ENCODE measurements at places on chromosomes 5 and 9. TPM values are rescaled to one million over a fixed set of nuclear protein-coding genes. Genes with fewer than 3 reads are reported as not detected.

COL15A1 gene
- not detected for total RNA-seq

WNT8A gene
- not detected for total RNA-seq

TDRD7 gene
- 3.6 TPM for total RNA-seq

CTSV gene
- not detected for total RNA-seq

RIGI gene
- 5.0 TPM for total RNA-seq

TRIM23 gene
- 24.0 TPM for total RNA-seq

SLC25A2 gene
- total RNA-seq: not detected

C9 gene
- not detected for total RNA-seq

TMC1 gene
- total RNA-seq: not detected

ZNF367 gene
- total RNA-seq: 6.5 TPM

TRAF1 gene
- 61.7 TPM for total RNA-seq

SLCO6A1 gene
- not detected for total RNA-seq

KCNT1 gene
- total RNA-seq: 0.11 TPM

GNA14 gene
- not detected for total RNA-seq

HRCT1 gene
- total RNA-seq: not detected

CKS2 gene
- 6.9 TPM for total RNA-seq

MPDZ gene
- not detected for total RNA-seq

COL23A1 gene
- total RNA-seq: not detected

SLC34A3 gene
- not detected for total RNA-seq

IL13 gene
- 0.17 TPM for total RNA-seq

NRARP gene
- total RNA-seq: 0.96 TPM

JMY gene
- 73.5 TPM for total RNA-seq

SPATA31C1 gene
- not detected for total RNA-seq

ADAMTS2 gene
- not detected for total RNA-seq

FAM219A gene
- 8.5 TPM for total RNA-seq

PCDHGB3 gene
- 0.11 TPM for total RNA-seq

IPO11 gene
- 16.1 TPM for total RNA-seq

GLIPR2 gene
- 13.6 TPM for total RNA-seq

PCDHGA5 gene
- 0.08 TPM for total RNA-seq

WDR38 gene
- total RNA-seq: not detected

FGF1 gene
- total RNA-seq: not detected

Data from CD4-positive, alpha-beta T cell (primary cell).